CD4-positive, alpha-beta T cell treated with Interleukin-17A for 1 hour (primary cell): ENCODE measurements at places on chromosomes 5 and 9.
A peak's percentile ranks its signal among the peaks of the same experiment; 100 is the strongest.

GRCh38 chr9:84276741-84277140 is 63.8 kb downstream of the SLC28A3 start:
- DNase-seq = no peak

GRCh38 chr5:82183828-82184227 is 94.3 kb downstream of the RPS23 start:
- no peak for DNase-seq

GRCh38 chr5:170601619-170602018 is 97.8 kb downstream of the KCNIP1 start:
- DNase-seq = no peak

DNA sequence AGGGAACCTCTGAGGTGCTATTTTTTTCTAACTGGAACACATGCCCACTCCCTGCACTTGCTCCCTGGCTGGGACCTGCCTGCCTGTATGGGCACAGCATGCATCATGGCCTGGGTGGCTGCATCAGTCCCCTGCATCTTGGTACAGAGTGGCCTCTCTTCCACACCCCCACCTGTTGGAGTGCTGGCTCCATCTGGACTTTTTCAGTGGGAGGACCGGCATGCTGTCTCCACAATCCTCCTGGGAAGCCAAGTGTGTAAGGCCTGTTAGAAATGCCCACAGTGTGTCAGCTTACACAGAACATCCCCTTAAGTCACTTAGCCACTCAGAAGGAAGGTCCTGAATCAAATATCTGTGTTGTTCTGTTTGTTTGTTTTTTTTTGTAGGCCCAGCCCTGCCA is 102.9 kb downstream of the MARCHF3 start:
- DNase-seq = no peak

GRCh38 chr9:28620661-28621060 is 1047.4 kb upstream of the C9orf72 start:
- no peak for DNase-seq

GRCh38 chr5:148790545-148791333 is 35.7 kb upstream of the ADRB2 start:
- no peak for DNase-seq

- DNase-seq = no peak
Measured at GRCh38 chr5:180647941-180648500, 1.4 kb downstream of the FLT4 start.

DNA sequence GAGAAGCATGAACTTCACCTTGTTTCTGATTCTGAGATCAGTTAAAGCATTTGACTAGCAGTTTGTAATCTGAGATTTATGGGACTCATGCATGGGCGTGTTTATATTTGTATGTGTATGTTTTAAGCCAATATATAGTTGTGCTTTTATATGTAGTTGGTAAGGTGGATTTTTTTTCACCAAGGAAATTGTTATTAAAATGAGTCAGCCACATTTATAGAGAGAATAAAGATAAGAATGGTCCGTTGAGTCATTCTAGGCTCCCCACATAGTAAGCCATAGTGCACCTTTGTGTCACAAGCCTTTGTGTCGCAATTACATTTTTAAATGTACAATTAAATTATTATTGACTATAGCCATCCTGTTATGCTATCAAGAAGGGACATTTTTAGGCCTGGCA is 89.0 kb downstream of the NLN start:
- DNase-seq = no peak

GRCh38 chr5:82165740-82166530 is 112.2 kb downstream of the RPS23 start:
- peak; percentile 63 for DNase-seq

DNA sequence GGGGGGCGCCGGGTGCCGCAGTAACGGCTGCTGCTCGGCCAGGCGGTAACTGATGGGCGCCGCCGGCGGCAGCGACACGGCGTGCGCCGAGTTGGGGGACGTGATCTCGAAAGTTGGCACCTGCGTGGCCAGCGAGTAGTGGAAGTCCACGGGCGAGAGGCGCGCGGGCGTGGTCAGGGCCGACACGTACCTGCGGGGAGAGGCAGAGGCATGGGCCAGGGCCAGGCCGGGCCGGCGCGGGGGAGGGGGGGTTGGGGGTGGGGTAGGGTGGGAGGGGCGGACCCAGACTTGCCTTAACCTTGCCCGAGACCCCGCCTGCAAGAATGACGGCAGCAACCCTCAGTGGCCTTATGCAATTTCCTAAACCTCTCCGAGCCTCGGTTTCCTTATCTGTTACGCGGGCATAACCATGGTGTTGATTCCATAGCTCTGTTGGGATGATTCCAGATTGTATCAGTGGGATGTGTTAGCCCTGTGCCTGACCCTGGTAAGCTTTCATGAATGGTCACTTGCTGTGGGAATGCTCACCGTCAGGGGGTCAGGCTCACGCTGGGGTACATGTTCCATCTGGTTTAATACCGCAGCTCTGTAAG is 53.0 kb downstream of the PSD2 start:
- DNase-seq = peak; percentile 48

DNA sequence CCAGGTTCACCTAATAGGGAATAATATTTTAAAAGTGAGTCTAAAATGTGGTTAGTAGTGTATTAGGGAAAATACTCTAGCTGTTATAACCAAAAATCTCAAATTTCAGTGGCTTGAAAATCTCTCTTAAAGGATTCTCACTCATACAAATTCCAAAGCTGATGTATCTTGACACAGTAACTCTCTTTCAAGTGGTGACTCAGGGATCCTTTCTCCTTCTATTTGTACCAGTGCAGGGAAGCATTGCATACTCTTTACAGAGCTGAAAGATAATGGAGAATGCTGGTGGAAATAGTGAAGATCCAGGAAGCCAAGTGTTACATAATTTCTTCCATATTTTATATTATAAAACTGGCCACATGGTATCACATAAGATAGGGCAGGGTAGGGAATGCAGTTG is 560.2 kb upstream of the CDH9 start:
- no peak for DNase-seq

GRCh38 chr5:142073362-142073988 is 35.1 kb upstream of the NDFIP1 start:
- DNase-seq = no peak

DNA sequence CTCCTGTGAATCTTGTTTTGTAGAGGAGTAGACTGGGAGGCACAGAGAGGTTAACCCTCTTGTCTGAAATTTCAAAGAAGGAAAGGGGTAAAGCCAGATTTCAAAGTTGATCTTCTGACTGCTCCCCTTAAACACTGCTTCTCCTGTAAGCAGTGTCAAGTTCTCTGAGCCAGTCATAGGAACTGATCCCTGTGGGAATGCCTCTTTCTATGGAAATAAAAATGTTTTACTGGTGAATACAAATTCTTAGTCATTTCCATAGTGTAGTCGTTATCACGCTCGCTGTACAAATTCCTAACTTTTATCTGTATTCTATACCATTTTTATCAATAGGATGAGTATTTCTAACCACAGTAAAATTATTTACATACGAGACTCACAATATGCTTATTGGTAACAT is 66.3 kb upstream of the PRRC1 start:
- DNase-seq = no peak

DNA sequence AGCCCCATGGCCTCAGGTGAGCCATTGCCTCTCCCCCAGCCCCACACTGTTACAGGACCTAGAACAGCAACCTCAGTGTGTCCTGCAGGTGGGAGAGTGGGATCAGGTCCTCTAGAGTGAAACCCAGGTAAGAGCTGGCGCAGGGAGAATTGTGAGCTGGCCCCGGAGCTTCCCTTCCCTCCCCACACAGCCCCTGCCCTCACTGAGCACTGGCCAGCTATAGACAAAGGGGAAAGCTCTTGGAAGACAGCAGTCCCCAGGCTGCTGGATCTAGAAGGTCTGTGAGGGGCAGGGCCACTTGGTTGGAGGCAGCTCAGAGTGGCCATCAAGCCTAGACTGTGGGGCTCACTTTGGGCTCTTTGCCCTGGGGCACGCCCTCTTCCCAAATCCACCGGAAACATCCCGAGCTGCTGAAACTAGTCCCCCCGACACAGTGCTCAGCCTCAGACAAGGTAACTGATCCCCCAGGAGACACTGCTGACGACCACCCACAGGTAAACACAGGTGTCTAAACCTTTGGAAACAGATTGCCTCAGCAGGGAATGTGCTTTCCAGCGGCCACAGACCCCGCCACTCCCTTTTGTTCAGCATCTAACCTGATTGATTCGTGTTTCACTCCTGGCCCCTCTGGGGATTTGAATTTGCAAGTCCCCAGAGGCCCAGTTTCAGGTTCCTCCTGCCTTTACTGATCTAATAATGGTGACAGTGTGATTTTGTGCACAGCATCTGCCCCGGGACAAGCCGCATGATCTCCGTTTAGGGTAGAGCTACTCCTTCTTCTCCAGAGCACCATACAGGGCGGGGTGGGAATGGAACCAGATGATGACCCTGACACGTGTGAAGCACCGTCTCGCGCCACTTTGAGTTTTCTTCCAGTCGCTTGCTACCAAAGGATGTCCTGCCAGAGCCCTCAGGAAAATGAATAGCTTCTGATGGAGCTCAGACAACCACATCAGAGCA is 42.2 kb upstream of the ADAMTS2 start:
- DNase-seq = no peak

DNA sequence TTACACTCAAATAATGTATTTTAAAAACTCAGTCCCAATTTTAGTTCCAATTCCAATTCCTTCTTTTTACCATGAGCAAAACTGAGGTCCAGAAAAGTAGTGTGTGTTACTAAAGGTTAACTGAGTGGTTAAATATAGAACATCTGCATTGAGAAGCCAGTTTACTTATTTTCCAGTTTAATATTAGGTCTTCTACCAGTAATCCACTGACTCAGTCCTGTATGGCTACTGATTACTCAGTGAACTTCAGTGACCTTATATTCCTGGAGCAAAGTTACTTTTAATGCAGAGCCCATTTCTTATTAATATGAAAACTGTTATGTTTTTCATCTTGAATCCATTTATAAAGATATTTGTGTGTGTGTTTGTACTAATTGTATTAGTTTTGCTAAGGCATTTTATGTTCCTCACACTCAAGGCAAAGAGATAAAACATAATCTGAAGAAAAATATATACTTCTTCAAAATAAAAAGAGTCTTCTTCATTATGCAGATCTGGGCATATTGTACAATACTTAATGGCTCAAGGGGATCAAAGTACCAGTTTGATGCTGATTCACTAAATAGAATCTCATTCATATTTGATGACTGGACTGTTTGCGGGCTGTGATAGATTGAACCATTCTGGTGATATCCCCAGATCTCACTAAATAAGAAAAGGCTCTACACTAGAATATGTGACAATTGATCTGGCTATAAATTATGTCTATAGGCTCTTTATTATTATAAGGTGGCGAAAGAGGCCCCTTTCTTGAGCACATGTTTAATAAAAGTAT is 60.8 kb downstream of the DMXL1 start:
- DNase-seq = no peak

GRCh38 chr9:117434566-117434965 is 19.7 kb upstream of the ASTN2 start:
- DNase-seq = no peak

DNA sequence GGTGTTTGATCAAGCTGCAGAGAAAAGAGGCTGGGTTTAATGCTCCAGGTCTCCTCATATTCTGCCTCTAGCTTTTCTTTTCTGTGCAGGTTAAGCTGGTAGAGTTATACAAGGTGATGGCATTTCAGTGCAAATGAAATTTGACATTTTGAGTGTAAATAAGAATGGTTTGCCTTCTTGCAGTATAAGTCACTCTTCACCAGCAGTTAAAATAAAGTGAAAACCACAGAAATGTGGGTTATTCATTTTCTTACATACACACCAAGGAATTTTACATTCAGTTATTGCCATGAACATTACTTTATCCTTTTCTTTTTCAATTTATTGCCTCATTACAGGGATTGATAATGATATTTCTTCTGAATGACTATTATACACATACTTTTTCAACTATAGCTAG is 337.5 kb upstream of the PCSK5 start:
- no peak for DNase-seq

GRCh38 chr5:127434588-127434987 is 82.9 kb upstream of the PRRC1 start:
- DNase-seq = no peak

GRCh38 chr5:180191716-180192115 is 17.3 kb downstream of the RASGEF1C start:
- no peak for DNase-seq

DNA sequence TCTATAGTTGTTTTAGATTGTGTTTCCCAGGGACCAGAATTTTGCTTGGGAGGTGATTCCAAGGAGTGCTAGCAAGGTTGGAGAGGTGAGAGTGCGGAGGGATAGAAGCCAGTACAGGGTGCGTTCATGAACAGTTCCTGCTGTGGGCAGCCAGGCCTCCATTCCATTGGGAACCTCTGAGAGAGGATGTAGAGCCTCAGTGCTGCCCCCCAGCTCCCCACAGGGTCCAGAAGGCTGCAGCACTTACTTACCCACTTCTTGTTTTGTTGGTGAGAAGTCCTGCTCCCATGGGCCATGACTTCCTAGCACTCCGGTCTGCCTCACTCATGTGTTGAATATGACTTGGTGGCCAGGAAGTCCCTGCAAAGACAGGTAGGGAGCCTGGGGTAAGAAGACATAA is 128.2 kb upstream of the GAS1 start:
- no peak for DNase-seq

GRCh38 chr5:176373100-176373818 is 8.0 kb downstream of the ARL10 start:
- DNase-seq = no peak

DNA sequence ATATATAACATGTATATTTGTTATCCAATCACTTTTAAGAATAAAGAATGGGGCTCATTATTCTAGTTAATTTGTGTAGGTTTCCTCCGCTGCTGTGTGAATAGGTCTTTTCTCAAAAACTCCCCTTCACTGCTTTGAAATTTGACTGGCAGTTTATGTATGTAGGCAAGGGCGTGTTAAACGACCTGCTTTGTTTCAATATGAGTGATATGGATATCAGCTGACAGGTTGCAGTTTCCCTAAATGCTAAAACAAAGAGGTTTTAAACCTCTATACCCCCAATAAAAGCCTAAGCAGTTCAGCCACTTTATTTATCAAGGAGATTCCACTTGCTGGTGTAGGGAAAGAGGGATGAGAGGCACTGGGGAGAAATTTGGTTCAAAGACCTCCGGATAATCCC is 159.6 kb downstream of the TMEM167A start:
- DNase-seq = no peak

GRCh38 chr5:57174128-57174889 is 450 bp downstream of the GPBP1 start:
- DNase-seq = peak; percentile 53

- DNase-seq = no peak
Measured at GRCh38 chr5:55151923-55152842, 7.8 kb upstream of the GPX8 start.

- peak; percentile 1 for DNase-seq
Measured at GRCh38 chr9:131096269-131097125, at the start of gene AIF1L. Gene AIF1L, plus strand, starts transcription at chr9:131096531. Its CDS starts 99 bp downstream, at chr9:131096630.
